ENCODE measurements at places on chromosomes 4 and X.

- no peak for DNase-seq
These were observed 34.1 kb downstream of the SMPX start for GRCh38 chrX:21723814-21724213.

GRCh38 chr4:94359838-94360237 lies 17.2 kb upstream of the HPGDS start:
- DNase-seq, result peak; percentile 77

DNA sequence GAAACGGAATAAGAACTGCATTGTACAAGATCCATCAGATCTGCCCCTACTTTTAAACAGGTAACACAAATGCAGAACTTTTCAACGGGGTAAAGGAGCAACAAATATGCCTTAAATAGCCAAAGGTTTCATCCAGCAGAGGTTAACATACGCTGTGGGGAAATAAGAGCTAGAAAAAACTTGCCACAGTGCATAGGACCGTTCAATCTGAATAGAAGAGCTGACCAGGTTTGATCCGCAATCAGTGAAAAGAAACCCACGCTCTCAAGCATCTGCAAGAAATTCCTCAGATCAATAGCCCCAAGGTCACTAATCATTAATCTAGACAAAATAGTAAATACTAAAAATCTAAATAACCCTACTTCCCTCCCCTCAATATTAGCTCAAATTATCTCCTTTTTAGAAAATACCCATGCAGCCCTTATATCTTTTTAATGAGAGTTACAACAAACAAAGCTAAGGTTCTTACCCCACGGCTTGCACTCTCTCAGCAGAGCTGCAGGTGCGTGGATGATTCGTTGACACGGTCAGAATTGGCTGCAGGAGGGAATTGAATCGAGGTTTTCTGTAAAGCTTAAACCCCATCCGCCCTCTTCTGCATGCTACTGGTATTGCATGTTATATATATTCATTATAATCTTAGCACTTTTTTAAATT lies at the start of gene TLR10:
TLR10 (minus strand) TSS at position 539 of the 657 bp plus-strand sequence. CDS start 7,400 bp downstream, outside the sequence.
- peak; percentile 43 for DNase-seq

GRCh38 chrX:140071037-140071436 lies 105.7 kb upstream of the CXorf66 start:
- DNase-seq, result no peak

GRCh38 chr4:180909279-180909678 lies 1333.9 kb upstream of the TENM3 start:
- DNase-seq, result no peak

DNA sequence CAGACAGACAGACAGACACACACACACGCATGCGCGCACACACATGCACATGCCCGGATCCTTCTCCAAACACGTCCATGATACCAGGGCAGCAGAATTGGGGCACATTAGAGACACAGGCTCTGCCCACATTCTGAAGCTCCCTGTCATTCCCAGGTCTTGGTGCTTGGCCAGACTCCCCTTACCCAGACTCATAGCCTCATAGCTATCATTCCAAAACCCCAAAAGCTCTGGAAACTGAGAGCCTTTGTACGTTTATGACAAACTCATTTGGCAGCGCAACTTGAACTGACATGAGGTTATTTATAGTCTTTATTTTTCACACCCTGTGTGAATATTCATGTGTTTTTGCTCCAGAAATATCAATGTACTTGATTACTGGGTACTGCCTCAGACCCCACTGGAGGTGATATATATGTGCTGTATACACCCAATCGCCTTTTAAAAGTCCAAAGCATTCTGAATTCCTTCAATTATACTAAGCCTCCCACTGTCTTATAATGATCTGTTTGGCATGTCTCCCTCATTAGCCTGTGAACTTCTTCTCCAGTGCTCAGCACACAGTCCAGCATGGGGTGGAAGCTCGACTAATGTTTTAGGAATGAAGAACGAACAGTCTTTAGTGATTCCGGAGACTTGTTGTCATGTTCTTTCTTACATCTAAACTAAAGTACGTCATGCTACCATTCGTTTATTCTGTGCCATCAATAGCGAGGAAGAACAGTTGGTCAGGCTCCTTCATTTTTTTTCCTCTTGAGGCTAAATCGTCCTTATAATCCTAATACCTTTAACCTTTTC lies 45.0 kb downstream of the RTL9 start:
- no peak for DNase-seq

DNA sequence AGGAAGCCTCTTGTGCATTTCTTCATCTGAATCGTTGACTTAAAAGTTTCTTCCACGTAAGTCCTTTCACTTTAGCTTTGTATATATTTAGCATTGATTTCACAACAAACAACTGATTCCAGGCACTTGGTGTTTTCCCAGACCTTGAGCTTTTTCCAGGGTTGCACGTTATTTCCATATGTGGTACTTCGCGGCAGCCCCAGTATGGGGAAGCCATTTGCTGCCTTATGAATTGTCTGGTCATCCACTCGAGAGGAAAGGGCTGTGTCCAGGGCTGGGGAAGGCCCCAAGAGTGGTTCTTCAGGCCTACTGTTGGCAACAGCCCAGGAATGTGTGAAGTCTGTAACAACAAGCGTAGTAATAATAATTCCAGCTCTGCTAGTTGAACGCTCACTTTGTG lies 2.8 kb upstream of the TLR8 start:
- DNase-seq, result peak; percentile 43

- no peak for DNase-seq
These were observed 245.0 kb downstream of the EVC2 start for GRCh38 chr4:5463361-5463760.

- no peak for DNase-seq
These were observed 361.8 kb upstream of the GALNT7 start for GRCh38 chr4:172806841-172807240.

DNA sequence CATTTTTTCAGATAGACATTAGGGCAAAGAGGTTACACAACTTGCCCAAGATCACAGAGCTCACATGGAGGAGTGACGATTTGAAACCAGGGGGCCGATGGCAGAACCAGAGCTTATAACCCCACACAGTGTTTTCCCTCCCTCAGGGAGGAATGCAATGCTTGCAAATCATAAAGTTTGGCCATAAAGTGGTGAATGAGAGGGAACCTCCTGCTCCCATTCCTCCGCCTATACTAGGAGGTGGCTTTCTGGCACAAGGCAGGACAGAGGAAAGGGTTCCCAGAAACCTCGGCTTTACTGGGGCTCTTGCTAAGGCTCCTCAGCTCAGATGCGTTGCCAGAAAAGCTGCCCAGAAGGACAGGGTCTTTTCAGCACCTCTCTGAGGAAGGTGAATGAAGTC lies 19.3 kb downstream of the TMEM154 start:
- DNase-seq, result no peak

- no peak for DNase-seq
These were observed 146.2 kb downstream of the PCDH7 start for GRCh38 chr4:30866346-30866745.

- peak; percentile 69 for DNase-seq
These were observed 691 bp downstream of the MAGED1 start for GRCh38 chrX:51893931-51894696.

DNA sequence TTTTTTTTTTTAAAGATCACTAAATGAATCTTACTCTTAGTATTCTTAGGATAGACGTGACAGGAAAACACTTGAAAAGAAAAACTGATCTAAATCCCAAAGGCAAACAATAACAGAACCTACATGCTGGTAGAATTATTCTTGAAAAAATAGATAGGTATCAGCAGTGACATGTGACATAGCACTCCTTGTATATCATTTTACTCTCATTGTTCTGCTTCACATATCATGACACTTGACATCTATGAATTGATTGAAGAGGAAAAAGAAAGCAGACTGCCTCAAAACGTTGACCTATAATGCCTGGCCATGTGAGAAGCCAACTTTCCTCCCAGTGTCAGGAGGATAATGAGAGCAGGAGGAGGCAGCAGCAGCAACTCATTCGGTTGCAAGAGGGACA lies 555.2 kb downstream of the GABRG1 start:
- no peak for DNase-seq

GRCh38 chr4:105998171-105999063 lies 103.1 kb downstream of the NPNT start:
- no peak for DNase-seq

DNA sequence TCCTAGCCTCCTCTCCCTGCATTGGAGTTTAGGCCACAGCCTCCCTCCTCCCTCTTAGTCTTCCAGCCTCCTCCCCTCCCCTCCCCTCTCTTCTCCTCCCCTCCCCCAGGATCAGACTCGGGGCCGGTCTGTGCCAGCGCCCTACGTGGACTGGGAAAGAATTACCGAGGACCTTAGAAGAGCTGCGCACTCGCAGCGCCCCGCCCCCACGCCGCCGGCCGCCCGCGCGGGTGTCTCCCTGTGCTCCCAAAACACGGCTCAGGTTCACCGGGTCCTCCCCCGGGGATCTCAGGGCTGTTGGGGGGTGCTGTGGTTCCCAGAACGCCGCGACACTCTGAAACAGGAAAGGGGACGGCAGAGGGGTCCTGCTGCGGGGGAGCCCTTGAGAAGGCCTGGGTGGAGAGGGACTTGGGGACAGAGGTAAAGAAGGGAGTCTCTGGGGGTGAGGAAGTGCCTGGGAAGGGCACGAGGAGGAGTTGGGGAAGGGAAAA lies 122.3 kb upstream of the TBL1X start:
- peak; percentile 75 for DNase-seq

GRCh38 chr4:127209580-127210095 lies 423.1 kb upstream of the INTU start:
- DNase-seq, result no peak

- no peak for DNase-seq
These were observed 40.9 kb upstream of the PRSS48 start for GRCh38 chr4:151236036-151236435.

- no peak for DNase-seq
These were observed 639.1 kb downstream of the GABRG1 start for GRCh38 chr4:45484740-45485139.

- peak; percentile 34 for DNase-seq
These were observed 5.4 kb downstream of the GABRQ start for GRCh38 chrX:152642931-152643564.

- DNase-seq, result peak; percentile 11
These were observed 161.8 kb upstream of the LDB2 start for GRCh38 chr4:17060230-17060629.

GRCh38 chr4:75737398-75737797 lies 13.0 kb downstream of the USO1 start:
- no peak for DNase-seq

DNA sequence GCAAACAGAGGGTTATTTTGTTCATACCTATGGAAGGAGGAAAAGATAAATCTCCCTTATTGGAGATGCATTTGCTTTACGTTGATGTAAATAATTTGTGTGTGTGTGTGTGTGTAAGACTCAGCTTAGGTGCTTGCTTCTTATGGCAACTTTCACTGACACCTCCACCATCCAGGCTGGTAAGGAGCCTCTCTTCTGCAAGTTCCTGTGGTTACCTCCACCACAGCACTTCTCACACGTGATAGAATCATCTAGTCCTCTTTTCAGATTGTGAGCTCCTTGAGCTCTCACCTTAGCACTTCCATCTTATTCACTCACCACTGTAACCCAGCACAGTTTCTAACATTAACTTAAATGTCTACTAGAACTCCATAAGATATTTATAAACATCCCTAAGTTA lies 553.7 kb downstream of the FGF13 start:
- no peak for DNase-seq

DNA sequence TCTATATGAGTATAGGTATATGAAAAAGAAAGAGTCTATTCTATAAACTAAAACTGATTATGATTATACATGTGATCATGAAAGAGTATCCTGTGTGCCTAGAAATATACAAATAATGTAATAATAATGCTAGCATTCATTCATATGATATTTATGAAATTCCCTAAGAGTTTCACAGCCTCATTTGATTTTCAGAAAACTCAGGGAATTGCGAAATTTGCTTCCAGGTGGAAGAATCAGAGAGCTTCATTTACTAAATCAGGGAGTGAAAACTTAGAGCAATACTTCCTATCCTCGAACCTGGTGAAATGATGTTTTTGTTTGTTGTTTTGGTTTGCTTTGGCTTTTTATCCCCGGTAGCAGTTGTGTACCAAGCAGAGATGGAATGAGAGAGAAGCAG lies 1105.7 kb upstream of the SLIT2 start:
- no peak for DNase-seq

- peak; percentile 79 for DNase-seq
These were observed 61.4 kb upstream of the TRIM2 start for GRCh38 chr4:153142700-153143438.

DNA sequence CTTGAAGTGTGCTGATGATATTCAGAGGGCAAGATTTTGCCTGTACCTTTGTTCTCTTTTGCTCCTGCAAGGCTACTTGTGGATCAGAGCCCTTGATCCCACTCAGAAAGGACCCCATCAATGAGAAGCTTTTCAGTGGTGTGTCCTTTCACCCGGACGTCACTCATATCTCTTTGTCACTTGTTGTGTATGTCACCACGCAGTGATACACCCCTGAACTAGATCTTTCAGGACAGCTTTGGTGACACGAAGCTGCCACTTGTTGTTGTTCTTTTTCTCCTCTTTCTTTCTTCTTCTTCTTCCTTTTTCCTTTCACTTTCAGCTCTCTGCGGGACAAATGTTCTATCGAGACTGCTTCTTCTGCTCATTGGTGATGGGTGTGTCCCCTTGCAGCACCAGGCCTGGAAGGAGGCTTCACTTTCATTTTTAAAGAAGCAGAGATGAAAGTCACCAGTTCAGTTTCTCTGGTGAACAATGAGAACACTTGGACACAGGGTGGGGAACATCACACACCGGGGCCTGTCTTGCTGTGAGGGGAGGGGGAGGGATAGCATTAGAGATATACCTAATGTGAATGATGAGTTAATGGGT lies 83.6 kb downstream of the NBDY start:
- no peak for DNase-seq

- no peak for DNase-seq
These were observed 204.5 kb downstream of the SLC7A11 start for GRCh38 chr4:138037696-138038095.

GRCh38 chrX:130106071-130106470 lies 4.2 kb downstream of the ELF4 start:
- DNase-seq, result no peak

DNA sequence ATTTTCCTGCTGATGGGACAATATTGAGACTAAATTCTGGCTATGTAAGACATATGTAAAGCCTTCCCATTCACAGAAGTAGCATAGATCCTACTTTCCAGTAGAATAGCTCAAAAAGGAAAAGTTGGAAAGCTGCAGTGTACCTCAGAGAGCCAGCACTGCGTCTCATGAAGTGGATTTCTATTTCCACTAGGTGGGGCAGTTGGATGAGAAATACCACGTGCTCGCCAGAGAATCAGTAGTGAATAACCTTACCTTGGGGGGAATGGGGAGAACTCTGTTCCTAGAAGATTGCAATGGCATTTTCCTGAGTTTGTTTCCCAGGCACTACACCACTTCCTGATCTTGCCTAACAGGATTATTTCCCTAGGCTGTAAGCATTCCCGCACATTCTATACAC lies 907.1 kb downstream of the FSTL5 start:
- no peak for DNase-seq

GRCh38 chr4:145326491-145326890 lies 146.1 kb upstream of the OTUD4 start:
- DNase-seq, result no peak

All from hindlimb muscle (tissue), 1 donor.